ENCODE measurements at places on chromosomes 4 and X. TPM values are rescaled to one million over a fixed set of nuclear protein-coding genes. Genes with fewer than 3 reads are reported as not detected.
A peak's percentile ranks its signal among the peaks of the same experiment; 100 is the strongest.

The FAM47E gene
- total RNA-seq: 2.9 TPM

The ARMCX6 gene
- total RNA-seq: 47.5 TPM

The HGFAC gene
- total RNA-seq: 9.4 TPM

The GLRA3 gene
- not detected for total RNA-seq

DNA sequence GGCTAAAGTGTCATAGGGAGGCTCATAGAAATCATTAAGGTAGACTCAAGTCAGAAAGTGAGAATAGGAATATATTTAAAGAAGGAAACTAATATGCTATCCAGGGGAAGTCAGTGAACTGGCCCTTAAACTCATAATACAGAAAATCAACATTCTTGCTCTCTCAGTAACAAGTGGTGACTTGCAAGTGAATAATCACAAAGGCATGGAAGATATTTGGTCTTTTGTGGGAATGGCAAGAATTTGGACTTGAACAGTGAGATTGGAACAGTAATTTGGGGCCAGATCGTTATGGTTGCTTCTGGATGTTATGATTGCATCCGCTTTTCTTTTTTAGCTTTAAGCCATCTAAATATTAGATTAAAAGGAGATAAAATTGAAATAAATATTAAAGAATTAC, 103.8 kb downstream of the TBC1D19 start:
- no peak for DNase-seq

GRCh38 chrX:154458116-154458953, at the start of gene PLXNA3:
Gene PLXNA3, plus strand, starts transcription at chrX:154458281. Its CDS starts 1,903 bp downstream, at chrX:154460184.
- peak; percentile 71 for DNase-seq

DNA sequence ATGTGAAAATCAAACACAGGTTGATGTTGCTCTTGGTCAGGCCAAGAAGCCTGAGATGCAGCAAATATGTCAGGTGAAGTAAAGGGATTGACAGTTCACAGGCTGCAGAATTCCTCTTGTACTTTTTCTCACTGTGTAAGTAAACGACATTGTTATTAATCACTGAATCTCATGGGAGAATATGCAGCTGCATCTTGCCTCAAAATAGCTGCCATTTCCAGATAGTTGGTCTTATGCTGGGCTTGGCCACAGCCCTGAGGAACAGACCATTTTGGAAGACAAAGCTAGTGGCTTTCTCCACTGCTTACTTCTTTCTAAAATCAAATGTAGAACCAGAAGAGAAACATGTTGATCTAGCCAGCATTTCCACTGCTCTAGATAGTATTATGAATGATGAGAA, 403.4 kb upstream of the NR3C2 start:
- no peak for DNase-seq

DNA sequence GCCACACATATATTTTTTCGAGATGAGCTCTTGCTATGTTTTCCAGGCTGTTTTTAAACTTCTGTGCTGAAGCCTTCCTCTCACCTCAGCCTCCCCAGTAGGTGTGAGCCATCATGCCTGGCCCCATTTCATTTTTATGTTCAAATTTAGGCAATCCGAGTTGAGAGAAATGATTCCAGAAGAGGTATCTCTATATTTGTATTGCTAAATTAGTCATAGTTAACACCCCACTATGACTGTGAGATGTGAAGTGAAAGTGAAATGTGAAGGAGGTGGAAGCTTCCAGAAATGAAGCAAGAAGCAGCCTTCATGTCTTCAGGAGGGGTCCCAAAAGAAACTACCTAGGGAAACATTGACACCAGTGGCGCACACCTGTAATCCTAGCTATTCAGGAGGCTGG, 17.7 kb downstream of the APELA start:
- no peak for DNase-seq

- no peak for DNase-seq
These were observed 8.3 kb upstream of the PF4V1 start for GRCh38 chr4:73844806-73845205.

DNA sequence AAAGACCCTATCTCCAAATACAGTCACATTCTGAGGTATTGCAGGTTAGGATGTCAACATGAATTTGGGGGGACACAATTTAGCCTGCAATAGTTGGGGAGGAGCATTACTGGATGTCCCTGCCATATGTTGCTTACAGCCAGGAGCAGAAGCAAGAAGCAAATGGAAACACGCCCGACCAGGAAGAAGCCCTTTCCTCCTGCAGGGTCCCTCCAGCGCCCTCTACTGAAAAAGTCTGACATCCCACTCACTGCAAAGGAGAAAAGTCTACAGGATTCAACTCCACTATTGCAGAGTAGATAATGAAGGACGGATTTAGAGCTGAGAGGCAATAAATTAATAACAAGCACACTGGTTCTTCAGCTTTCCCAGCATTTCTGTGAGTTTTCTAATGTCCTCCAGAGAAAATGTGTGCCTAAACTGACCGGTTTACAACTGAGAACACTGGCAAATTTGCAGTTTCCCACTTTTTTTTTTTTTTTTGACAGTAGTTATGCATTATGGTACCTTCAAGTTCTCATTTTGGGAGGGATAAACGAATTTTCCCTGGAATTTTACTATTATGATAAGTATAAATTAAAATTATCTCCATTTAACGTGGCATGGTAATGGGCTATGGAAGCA, 31.7 kb downstream of the COQ2 start:
- peak; percentile 74 for DNase-seq

DNA sequence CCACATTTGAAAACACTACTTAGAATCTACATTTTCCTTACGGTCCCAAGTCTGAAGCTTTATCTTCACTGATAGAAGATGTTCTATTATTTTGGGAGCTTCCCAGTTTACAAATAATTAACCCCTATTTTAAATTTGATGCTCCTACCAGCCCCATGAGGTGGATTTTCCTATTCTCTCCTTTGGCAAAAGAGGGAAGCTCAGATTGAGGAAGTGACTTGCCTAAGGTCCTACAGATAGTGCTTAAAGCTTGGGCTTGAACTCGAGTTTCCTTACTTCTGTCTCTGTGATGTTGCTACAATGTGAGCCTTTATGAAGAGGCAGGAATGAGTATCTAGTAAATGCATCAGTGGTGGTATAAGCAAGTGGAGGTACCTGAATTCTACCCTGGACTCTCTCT, 27.5 kb downstream of the HEPH start:
- DNase-seq: no peak

DNA sequence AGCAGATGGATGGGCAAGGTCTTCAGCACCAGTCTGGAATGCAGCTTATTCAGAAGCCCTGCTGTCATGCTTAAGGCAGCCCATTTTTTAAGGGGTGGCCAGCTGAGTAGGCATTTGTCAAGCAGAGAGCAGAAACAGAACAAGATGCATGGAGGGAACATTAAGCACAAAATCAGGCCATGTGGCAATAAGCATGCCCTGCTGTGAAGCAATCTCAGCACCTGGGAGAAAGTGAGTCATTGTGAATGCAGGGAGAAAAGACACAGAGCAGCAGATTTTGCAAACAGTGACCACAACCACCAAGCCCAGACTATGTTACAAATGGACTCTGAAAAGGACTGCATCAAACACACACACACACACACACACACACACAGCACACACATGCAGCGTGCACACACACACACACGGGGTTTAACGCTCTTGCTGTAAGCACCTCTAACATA, 94.1 kb upstream of the GALNT7 start:
- DNase-seq: no peak

- no peak for DNase-seq
These were observed 138.8 kb upstream of the VCX start for GRCh38 chrX:7704205-7704604.

DNA sequence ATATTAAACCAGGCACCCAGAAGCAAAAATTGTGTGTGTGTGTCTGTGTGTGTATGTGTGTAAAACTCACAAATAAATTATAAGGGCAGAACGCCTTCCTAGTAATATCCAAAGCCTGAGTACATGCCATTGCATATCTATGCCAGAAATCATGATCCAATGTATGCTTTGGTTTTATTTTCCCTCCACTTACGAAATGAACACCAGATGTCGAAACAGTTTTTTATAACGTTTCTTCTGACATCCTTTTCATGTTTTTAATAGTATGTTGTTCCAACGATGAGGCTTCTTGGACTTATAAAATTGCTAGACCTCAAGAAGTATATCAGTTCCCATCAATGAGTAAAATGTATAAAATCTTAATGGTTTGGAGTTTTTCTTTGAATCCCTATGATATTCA, 55.4 kb downstream of the KCNIP4 start:
- no peak for DNase-seq

GRCh38 chr4:82789025-82789776, 9.4 kb downstream of the SCD5 start:
- no peak for DNase-seq

- no peak for DNase-seq
These were observed 94.8 kb downstream of the MID1 start for GRCh38 chrX:10525381-10526120.

GRCh38 chr4:66628146-66628545, 917.2 kb downstream of the CENPC start:
- no peak for DNase-seq

DNA sequence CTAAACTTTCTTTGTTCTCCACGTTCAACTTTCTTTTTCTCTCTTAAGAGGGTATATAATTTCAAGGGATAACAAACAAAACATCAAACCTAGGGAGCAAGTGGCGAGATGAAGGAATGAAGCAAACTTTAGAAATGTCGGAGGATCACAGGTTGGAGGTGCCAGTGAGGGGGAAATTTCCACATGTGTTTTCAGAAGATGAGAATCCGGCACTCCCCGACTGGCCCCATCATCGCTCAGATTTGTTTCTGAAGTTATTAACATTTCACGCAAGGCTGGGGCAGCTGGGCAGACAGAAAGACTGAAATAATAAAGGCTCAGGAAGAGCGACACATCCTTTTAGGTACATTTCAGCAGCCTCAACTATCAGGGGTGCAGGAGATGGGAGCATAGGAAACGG, 134.9 kb downstream of the SMIM20 start:
- DNase-seq: no peak

GRCh38 chrX:136112778-136113177, 34.6 kb upstream of the FHL1 start:
- no peak for DNase-seq

DNA sequence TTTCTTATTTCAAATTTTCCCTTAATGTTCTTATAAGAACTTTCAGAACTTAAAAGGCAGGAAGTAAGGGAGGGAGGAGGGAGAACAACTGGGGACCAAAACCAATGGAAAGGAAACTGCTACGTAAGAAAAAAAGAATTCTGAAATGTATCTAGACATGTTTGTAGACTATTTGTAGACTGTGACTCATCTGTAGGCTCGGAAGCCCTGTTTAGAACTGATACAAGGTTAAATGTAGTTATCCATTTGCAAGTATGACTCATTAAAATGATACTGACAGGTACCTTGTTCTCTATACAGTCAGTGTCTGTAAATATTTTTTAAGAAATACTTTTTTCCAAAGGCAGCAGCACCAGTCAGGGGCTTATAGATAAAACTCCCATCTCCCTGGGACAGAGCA, 202.0 kb downstream of the DHX15 start:
- DNase-seq: no peak

GRCh38 chr4:85952972-85953650, 406.7 kb downstream of the MAPK10 start:
- DNase-seq: no peak

- no peak for DNase-seq
These were observed 180.8 kb downstream of the MAGEB17 start for GRCh38 chrX:16347968-16348670.

DNA sequence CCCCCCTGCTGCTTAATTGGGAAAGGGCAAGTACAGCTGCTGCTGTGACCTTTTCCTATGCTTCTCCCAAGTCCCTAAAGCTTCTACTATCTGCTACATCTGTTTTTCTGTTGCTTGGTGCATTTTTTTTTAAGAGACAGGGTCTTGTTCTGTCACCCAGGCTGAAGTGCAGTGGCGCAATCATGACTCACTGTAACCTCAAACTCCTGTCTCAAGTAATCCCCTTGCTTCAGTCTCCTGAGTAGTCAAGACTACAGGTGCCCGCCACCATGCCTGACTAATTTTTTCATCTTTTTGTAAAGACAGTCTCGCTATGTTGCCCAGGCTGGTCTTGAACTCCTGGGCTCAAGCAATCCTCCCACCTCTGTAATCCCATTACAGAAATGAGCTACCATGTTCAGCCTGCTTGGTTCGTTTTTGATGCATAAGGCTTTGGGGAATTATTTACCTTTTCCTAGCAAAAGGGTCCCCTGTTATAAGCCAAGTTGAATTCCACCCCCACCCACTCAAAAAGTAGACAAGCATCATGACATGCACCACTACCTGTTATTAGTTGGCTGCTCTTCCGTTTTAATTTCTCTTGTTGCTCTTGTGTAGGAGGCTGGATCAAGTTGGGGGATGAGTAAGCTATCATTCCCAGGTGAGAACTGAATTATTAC, 39.6 kb downstream of the DGKK start:
- no peak for DNase-seq

- no peak for DNase-seq
These were observed 46.5 kb upstream of the NKAP start for GRCh38 chrX:119989905-119990555.

- DNase-seq: no peak
These were observed 1.5 kb upstream of the IL13RA2 start for GRCh38 chrX:115018944-115019343.

GRCh38 chrX:135572436-135572835, 52.0 kb downstream of the INTS6L start:
- no peak for DNase-seq

DNA sequence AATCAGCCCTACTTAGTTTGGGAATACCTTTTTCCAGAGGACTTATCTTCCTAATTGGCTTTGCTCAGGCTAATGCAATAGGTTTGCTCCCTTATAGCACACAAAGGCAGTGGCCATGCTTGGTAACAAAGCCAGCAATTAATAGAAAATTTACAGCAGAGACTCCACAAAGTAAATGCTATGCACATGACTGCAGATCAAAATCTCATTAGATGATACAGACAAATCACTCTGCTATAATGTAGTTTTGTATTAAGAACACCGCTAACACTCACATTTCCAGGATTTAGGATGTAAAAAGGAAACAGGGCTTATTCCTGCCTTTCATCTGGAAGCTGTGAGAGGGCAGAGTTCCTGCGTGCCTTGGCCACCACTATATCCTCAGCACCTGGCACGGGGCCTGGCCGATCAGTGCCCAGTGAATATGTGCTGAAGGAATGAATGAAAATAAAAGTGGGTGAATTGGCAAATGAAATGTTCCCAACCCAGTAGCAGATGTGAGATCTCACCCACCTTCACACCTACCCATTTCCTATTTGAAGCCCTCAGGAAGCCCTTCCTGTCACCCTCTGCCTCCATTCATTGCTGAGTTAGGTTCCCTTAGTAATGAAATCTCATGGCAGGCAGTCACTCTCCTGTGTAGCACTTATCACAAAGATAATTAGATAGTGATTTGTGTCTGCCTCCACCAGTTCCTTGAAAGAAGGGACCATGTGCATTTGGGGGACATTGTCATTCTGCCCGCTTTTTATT, 5.1 kb downstream of the SEPTIN6 start:
- no peak for DNase-seq

DNA sequence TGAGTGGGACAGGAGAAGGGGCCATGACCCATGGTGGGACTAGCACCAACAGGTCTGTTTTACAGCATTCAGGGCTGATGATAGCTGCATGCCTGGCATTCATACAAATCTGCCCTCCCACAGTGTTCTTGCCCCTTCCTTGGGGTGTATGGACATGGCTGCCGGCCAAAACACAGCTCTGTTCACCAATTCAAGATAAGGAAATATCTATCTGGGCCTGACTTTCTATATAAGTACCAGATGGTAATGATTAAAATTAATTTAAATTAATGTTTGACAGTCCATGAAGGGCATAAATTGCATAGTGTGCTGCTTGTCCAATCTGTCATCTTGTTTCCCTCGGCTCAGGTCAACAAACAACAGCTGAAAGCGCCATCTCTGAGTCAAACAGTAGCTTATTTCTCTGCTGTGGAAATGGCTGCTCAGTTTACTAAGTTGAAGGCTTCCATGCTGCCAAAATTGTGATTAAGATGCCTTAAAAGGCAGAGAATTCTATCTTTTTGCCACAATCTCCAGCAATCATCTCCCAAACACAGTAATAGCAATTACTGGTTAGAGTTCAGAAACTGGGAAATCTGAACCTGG, 67.0 kb upstream of the TSPAN7 start:
- DNase-seq: no peak

Data from glutamatergic neuron (in vitro differentiated cells).